ENCODE measurements at places on chromosomes 5 and 9.

- DNase-seq = peak; percentile 92
These were observed 2.8 kb downstream of the IL3 start for GRCh38 chr5:132063090-132063911.

DNA sequence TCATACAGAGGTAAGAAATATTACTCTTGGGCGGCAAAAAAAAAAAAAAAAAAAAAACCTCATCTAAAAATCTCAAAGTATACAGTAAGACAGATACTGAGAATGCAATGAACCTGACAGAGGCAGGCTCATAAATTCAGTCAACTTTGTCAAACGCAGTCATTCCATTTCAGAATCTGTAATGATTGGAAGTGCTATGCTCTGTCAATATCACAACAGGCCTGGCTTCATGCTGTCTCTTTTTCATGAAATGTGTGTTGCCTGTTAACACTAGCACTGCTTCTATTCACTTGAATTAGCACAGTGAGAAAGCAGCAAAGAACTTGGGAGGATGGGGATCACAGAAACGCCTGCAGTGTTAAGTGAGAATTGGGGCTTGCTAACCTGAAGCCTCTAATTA, 200.3 kb upstream of the EFNA5 start:
- DNase-seq = no peak

DNA sequence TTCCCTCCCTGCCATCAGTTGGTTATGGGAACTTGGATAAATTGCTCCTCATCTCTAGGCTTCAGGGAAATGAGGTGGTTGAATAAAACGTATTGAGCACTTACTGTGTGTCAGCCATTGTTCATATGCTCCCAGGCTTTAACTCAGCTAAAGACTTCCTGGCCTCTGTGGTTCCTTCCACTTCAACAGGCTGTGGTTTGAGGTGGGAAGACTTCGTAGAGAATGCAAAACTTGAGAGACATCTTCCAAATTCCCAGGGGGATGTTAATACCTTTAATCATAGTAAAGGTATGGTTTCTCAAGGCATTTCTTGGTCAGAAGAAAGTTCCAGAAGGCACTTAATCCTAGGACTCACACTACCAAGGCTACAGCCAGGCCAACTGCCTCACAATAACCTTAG, 1.5 kb upstream of the GPX3 start:
- no peak for DNase-seq

DNA sequence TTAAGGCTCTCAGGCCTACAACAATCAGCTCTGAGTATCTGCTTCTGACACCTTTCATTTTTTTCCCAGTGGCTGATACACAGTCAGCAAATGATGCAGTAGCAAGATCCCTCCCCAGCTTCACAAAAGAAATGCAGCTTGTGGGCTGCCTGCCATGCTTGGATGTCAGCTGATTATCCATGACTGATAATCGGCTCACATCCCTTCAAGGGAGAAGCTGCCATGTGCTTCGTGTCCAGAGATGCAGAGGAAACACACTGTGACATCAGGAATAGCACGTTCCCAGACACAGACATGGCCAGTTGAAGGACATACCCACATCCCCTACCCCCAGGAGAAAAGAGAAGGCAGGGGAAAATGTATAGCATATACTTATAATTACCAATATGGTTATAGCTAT, 27.9 kb downstream of the TMEM215 start:
- no peak for DNase-seq

DNA sequence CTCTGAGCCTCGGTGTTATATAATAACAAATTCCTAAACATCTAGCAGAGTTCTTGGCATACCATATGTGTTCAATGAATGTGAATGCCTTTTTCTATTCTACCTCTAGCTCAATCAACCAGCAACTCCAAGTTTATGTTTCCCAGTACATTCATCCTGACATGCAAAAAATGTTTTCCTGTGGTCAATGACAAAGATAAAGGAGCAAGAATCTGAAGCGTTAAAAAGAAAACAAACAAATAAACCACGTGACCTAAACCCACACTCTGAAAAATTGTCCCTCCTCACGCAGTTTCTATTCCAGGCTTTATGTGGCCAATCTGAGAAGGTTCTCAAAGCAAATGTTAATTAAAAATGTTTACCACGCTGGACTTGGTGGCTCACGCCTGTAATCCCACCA, 18.0 kb downstream of the KLF4 start:
- DNase-seq = no peak

DNA sequence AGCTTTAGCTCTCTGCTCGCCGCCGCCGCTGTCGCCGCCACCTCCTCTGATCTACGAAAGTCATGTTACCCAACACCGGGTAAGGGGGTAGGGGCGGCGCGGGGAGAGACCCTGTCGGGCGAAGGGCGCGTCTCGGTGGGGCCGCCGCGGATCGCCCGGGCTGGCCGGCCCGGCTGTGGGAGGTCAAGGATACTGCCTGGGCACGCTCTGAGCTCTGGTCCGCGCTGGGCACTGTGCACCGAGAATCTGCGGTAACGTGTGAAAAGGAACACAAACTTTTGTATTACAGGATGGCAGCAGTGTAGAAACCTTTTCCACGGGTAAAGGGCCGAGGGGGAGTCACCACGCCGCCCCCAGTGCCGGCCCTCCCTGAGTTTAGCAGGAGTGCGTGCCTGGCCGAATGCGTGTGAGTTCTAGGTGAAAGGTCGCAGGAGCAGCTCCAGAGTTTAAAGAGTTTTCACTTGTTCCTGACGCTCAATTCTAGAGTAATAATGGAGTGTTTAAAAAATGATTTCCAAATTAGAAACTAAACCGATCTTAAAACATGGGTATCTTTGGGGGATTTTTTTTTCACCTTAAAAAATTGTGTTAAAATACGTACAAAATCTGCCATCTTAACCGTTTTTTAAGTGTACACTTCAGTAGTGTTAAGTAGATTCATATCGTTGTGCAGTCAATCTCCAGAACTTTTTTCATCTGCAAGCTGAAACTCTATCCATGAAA, at the start of gene HSDL2:
HSDL2 (plus strand) TSS at position 7 of the 723 bp plus-strand sequence; CDS start at position 63, 56 bp downstream.
- no peak for DNase-seq

DNA sequence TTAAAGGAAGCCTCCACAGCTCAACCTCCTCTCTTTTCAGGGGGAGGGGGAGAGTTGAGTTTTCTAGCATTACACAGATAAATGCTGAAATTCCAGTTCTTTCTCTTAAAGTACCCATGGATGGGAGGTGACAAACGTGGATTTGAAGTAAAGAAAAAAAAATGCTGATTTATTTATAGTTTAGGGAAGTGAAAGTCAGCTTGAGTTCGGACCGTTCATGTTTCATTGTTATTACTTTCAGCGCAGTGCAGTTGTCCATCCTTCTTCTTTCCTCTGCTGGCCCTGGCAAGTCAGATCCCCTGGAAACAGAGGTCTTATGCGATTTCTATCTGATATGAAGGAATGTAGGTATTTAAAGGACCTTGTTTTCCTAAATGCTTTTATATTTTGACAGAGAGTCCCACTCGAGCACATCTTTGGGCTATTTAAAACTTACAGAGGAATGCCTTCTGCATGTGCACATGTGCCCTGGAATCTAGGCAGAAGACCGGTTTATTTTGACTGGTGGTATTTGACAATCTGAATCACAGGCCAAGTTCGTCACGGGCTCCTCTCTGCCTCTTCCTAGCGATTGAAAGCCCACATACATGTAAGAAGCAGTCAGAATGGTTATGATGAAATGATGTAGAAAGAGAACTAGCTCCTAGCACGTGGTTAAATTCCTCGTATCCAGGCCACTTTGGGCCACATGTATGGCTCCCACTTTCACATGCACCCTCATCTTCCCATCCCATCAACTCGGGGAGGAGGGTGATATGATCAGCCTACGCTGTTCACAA, 385.2 kb upstream of the KLF4 start:
- no peak for DNase-seq

DNA sequence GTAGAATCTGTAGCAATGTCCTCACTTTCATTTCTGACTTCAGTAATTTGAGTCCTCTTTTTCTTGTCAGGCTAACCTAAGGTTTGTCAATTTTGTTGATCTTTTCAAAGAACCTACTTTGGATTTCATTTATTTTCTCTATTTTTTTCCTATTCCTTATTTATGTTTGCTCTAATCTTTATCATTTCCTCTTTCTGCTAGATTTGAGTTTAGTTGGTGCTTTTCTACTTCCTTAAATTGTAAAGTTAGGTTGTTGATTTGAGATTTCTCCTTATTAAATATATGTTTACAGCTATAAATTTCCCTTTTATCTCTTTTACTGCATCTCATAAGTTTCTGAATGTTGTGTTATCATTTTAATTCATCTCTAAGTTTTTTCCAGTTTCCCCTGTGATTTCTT, 75.1 kb upstream of the FAM120A start:
- no peak for DNase-seq

DNA sequence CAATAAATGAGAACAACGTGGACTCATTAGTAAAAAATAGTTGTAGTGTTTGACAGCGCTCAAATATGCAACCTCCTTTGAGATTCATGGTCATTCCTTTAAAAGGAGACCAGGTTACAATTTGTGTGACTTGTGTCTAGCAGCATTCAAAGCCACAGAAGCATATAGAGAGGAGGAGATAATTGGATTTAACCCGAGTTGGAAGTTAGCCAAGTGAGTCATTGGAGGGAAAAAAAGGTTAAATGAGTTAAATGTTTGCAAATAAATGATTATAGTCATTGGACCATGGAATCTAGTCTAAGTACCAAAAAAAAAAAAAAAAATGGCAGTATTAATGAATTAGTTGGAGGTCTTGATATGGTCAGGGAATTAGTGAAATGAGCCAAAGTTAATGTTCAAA, 90.9 kb downstream of the ITGA1 start:
- no peak for DNase-seq

- no peak for DNase-seq
These were observed 39.4 kb upstream of the MRPS30 start for GRCh38 chr5:44769200-44769876.

- DNase-seq = no peak
These were observed 14.4 kb downstream of the ELOVL7 start for GRCh38 chr5:60829490-60830266.

GRCh38 chr5:35129276-35129675, 81.5 kb upstream of the AGXT2 start:
- no peak for DNase-seq

DNA sequence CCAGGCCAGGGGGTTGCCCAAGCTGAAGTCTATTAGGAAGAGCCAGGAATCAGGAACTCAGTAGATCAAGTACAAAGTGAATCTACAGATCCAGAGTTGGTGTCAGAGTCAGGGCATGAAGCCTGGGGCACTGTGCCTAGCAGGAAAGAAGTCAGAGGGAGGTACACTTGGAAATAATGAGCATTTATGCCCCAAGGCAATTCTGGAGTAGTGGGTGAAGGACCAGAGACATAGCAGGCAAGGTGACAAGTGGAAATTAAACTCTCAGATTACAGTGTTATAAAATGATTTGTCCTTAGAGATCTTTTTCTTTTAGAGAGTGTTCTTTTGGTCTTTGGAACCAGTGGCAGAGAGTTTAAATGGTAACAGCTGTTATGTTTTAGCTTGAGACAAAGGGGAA, 138.0 kb downstream of the ADAMTSL1 start:
- DNase-seq = no peak

GRCh38 chr9:131546336-131547084, 1.2 kb downstream of the PRRT1B start:
- no peak for DNase-seq

DNA sequence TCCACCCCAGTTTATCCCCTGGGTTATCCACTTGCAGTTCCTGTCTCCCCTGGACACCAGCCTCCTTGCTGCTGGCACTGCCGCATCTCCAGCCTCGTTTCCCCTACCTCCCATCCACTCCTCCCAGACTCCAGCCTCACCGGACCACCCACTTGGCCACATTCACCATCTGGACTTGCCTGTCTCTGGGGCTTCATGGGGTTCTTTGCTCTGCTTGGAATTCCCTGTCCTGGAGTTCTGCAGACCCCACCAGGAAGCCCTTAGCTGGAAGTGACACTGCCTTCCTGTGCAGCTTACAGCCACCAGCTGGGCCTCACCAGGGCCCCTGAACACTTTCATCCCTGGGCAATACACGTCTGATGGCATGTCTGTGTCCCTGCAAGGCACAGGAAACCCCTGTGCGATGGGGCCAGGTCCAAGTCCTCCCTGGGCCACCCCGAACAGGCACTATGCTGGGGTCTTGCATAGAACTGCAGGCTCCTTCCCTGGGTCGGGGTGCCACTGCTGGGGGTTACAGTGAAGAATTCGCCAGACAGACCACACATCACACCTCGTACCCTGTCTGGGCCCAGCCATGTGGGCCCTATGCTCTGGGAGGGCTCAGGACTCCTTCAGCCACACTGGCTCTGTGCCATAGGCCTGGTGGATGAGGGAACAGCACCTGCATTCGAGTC, 3.0 kb downstream of the FLT4 start:
- DNase-seq = no peak

- DNase-seq = no peak
These were observed 86.2 kb downstream of the MRPS27 start for GRCh38 chr5:72233835-72234234.

DNA sequence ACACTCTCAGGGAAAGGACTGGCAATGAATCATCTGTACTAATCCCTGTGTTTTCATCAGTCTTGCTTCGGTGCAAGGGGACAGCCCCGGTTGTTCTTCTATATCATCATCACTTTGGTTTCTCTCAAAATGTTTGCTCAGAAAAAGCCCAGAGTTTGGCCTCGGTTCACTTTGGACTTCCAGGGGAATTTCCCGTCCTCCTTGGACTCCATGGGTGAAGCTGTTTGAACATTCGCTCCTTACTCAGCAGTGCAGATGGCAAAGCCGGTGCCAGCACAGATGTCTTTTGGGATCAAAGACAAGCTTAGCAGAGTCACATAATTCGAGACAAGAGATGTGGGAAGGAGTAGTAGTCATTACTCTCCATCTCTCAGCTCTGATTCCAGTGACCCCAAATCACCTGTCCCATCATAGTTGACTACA, 69.8 kb upstream of the TNFSF8 start:
- DNase-seq = no peak

GRCh38 chr9:32928912-32929311, 72.5 kb downstream of the APTX start:
- DNase-seq = no peak

GRCh38 chr5:179151286-179152118, 91.3 kb downstream of the ZNF354C start:
- DNase-seq = no peak

- DNase-seq = no peak
These were observed 12.3 kb downstream of the RNU6ATAC start for GRCh38 chr9:134152022-134152448.

GRCh38 chr9:124052401-124052800, 40.8 kb downstream of the LHX2 start:
- no peak for DNase-seq

DNA sequence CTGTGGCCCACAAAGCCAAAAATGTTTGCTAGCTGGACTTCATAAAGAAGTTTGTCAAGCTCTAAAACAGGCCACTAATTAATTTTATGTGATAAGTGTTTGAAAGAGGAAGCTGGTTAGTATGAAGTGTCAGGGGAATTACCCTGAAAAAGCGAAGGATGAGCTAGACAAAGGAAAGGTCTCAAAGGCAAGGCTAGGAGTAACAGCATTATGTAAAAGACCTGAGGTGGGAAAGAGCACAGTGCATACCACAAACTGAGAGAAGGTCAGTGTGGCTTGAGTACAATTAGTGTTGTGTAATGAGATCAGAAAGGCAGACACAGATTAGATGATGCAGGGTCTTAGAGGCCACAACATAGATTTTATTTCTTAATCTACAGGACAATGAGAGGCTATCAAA, 29.6 kb downstream of the RC3H2 start:
- no peak for DNase-seq

- DNase-seq = peak; percentile 60
These were observed 20.5 kb upstream of the GLRX start for GRCh38 chr5:95842854-95843544.

GRCh38 chr9:107593224-107593870, 103.8 kb upstream of the KLF4 start:
- DNase-seq = no peak

GRCh38 chr5:90897618-90898017, 339.0 kb downstream of the ADGRV1 start:
- DNase-seq = no peak
